ENCODE measurements at places on chromosomes 4 and X.
A peak's percentile ranks its signal among the peaks of the same experiment; 100 is the strongest.

- no peak for DNase-seq
Observed at GRCh38 chrX:141733371-141733770, 34.8 kb upstream of the SPANXD start.

DNA sequence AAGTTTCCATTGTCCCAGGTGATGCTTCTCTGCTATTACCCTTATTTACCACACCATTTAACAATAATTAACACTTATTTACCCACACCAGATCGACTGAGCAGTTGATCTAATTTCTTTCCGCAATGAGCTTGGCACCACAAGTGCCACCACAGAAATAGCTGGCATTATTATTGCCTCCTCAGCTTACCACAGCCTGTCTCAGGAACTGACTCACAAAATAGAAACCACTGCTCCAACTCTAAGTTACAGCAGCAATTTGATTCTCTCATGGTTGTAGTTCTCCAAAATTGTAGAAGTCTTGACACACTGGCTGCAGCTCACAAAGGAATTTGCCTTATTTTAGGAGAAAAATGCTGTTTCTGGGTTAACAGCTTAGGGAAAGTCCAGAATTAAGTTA is 22.5 kb downstream of the ZNF721 start:
- DNase-seq = no peak

- no peak for DNase-seq
Observed at GRCh38 chrX:18931972-18932371, 51.9 kb downstream of the PHKA2 start.

DNA sequence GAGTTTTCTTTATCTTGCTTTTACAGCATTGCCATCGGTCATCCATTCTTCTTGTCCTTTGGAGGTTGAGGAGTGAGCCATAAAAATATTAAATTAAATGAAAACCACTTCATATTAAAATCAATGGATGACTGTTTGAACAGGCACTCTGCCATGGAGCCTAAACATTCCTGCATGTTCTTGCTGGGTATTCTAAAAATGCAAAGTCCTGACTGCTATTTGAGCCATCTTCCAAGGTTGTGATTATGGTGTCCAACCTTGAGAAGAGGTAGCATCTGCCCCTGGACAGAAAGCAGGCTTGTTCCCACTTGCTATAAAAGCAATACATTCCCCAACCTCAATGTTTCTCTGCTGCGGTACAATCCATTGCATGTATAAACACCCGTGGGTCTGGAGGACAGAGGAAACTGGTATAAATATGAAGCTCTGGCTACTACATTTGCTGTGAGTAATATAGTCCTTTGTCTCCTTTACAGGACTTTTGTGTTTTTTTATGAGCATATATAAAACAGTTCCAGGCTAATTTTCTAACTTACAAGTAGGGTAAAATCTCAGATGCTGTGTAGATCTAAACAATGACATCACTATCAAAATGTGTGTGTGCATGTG is 70.9 kb upstream of the FAT4 start:
- DNase-seq = no peak

DNA sequence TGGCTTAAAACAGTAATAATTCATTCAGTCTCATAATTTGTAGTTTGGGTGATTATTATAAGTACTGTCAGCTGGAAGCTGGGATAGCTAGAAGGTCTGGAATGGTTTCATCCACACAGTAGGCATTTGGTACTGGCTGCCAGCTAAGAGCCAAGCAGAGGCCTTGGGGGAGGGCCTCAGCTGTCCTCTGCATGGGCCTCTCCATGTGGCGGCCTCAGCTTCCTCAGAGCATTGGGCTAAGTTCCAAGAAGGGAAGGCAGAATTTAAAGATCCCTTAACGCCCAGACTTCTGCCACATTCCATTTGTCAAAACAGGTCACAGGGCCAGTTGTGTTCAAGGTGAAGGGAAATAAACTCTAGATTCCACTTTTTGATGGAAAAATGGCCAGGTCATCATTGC is 93.3 kb downstream of the NEUROG2 start:
- DNase-seq = no peak

- no peak for DNase-seq
Observed at GRCh38 chr4:152398060-152398459, 137.8 kb downstream of the FBXW7 start.

DNA sequence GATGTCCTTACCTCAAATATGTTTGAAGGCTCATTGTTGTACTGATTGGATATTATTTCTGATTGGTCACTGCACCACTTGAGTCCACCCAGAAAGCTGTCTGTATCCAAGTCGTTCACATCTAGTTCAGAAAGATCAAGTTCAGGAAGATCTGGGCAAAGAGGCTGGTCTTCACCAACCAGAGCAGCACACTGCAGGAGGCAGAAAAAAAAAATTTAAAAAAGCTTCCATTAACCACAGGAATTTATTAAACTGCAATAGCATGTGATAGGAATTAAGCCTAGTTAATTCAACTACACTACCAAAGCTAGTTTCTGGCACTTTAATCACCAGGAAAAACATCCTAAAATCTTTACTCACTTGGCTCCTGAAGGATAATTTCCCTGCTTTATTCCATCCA is 5.1 kb downstream of the PPARGC1A start:
- DNase-seq = no peak

DNA sequence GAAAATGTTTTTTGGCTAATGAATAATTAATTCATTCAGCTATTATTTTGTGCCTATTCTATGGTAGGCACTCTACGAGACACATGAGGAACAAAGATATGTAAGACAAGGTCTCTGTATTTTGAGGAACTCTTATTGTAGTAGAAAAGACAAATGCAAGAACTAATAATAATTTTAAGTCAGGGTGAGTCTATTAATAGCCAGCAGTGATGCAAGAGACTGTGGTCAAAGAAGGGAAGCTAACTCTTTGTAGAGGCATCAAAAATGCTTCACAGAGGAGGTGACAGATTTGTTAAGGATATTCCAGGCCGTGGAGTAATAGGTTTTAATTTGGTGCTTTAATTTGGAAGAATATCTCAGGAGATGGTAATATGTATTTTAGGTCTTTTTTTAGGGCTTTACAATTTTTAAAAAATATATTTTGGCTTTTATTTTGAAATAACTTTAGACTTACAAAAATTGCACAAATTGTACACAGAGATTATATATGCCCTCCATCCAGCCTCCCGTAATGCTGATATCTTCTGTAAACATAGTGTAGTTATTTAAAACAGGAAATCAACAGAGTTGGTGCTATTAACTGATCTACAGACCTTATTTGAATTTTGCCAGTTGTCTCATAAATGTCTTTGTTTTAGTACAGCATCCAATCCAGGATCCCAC is 48.1 kb downstream of the DCLK2 start:
- no peak for DNase-seq

DNA sequence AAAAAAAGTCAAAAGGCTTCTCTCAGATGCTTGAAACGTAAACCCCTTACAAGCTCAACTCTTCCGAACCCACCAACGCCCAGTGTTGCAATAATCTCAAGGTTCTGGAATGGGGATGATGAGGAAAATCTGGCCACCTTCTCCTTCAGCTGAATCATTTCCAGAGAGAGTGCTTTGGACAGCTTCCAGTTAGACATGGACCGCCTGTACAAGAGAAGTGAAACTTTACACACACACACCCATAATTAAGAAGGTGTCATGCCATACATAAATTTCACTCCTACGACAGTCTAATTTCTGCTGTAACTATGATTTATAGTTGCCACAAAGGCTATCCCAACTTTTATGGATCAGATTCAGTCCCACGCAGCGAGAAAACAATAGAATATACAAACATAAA is 72.3 kb downstream of the PRKG2 start:
- no peak for DNase-seq

- DNase-seq = no peak
Observed at GRCh38 chr4:79949178-79949577, 123.9 kb downstream of the ANTXR2 start.

DNA sequence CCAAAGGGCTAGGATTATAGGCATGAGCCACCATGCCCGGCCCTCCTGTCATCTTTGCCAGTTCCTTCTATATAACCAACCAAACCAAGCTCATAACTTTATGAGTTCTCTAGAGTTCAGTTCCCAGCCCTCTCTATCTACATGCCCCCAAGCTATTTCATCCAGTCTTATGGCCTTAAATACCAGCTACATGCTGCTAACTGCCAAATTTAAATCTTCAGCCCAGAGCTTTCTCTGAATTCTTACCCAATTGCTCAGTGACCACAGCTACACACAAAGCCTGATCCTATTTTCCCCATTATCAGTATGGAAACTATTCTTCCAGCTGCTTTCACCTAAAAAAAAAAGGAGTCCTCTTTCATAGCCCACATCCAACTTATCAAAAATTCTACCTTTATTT is 23.1 kb downstream of the TMEM184C start:
- no peak for DNase-seq

- peak; percentile 30 for DNase-seq
Observed at GRCh38 chr4:155906554-155907247, 3.2 kb downstream of the TDO2 start.

DNA sequence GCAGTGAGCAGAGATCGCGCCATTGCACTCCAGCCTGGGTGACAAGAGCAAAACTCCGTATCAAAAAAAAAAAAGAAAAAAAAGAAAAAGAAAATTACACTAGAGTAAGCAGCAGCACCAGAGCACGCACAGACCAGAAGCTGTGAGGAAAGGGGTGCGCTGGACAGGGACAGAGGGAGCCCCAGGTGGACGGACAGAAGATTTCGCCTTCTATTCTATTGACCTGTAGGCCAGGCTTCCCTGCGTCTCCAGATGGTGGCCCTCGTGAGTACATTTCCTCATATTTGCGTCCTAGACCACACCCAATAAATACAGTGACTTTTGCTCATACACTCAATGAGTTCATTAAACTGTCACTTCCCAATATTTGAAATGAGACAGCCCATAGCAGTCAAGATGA is 19.1 kb downstream of the MTNR1A start:
- DNase-seq = no peak

GRCh38 chr4:74072739-74073138 is 26.3 kb downstream of the CXCL2 start:
- no peak for DNase-seq

DNA sequence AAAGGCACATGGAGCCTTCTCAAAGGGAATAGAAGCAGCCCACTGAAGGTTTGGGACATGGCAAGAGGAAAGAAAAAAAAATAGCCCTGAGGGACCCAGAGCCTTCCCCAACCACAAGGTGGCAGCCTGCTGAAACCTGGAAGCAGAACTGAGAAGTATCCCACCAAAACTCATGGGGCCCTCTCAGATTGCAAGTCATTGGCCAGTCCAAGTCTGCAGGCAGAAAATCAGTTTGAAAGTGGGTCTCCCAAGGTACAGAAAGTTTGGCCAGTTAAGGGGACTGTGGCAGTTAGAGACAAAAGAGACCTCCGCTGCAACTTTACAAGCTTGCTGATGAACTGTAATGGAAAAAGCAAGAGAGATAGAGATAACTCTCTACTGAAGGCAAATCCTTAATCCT is 155.8 kb downstream of the ANTXR2 start:
- no peak for DNase-seq

DNA sequence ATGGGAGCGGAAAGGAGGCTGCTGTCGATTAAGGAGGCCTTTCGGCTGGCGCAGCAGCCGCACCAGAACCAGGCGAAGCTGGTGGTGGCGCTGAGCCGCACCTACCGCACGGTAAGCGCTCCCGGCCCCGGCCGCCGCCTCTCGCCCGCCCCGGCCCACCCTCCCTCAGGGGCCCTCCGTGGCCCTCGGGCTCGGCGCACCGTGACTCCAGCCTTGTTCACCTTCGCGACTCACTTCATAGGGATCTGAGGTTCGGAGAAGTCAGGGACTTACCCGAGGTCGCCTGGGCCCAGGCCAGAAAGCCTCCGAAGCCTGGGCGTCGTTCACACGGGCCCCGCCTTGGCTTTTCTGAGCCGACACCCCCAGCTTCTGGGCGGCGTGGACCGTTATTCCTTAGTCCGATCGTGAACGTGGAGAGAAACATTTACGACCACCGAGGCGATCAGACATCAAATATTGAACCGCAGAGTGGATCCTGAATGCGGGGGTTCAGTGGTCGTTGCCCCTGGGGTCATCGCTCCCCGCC is 362 bp downstream of the NCAPG start:
- no peak for DNase-seq

Measured in epithelial cell of proximal tubule (primary cell).